Parietal lobe (tissue), 2 donors: ENCODE measurements at places on chromosomes 2 and 18. TPM values are rescaled to one million over a fixed set of nuclear protein-coding genes. Genes with fewer than 3 reads are reported as not detected.

The RNU2-63P gene
- total RNA-seq: not detected

The CAPN10 gene
- 52.9 TPM for total RNA-seq

The ERMN gene
- 0.31 TPM for total RNA-seq

The ABCG5 gene
- total RNA-seq: not detected

The SLC19A3 gene
- total RNA-seq: 3.1 TPM

The DCC gene
- total RNA-seq: 24.1 TPM
